ENCODE measurements at places on chromosomes 1 and 21. TPM values are rescaled to one million over a fixed set of nuclear protein-coding genes. Genes with fewer than 3 reads are reported as not detected.

BACE2 gene
- total RNA-seq, result 67.0 TPM

SF3B4 gene
- total RNA-seq, result 17.4 TPM

TSSK3 gene
- 0.35 TPM for total RNA-seq

ZNF593OS gene
- total RNA-seq, result not detected

TBX15 gene
- total RNA-seq, result not detected

TENT5C gene
- total RNA-seq, result 22.1 TPM

KRTAP10-8 gene
- total RNA-seq, result not detected

EXOSC10 gene
- total RNA-seq, result 98.1 TPM

Data from uterus (tissue), 4 donors.